Activated naive CD4-positive, alpha-beta T cell treated with anti-CD3 and anti-CD28 coated beads, Interleukin-2, amount 50 U/mL, for 72 hours (primary cell): ENCODE measurements at places on chromosomes 1 and 21.

- no peak for DNase-seq
Measured at GRCh38 chr21:37558676-37559211, 192.2 kb downstream of the DYRK1A start.

- no peak for DNase-seq
Measured at GRCh38 chr1:34409689-34410229, 233.1 kb downstream of the C1orf94 start.

- DNase-seq = no peak
Measured at GRCh38 chr1:29804181-29804899, 568.0 kb downstream of the PTPRU start.

DNA sequence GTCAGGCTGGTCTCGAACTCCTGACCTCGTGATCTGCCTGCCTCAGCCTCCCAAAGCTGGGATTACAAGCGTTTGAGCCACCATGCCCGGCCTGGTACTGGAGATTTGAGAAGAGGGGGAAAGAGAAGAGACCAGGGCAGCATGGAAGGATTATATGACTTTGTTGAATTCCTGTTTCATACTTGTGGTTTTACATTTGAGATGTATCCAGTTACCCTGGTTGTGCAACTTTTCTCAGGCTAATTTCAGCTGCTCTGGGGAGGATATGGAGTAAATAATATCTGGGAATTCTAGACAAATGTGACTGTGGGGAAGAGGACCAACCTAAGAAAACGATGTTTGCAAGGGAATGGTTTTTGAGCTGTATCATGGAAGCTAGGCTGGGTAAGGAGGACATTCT lies 89.5 kb upstream of the GREM2 start:
- DNase-seq = no peak

GRCh38 chr1:204321051-204321450 lies 38.7 kb downstream of the PLEKHA6 start:
- DNase-seq = no peak

- no peak for DNase-seq
Measured at GRCh38 chr1:62185677-62186076, 9.0 kb upstream of the L1TD1 start.

DNA sequence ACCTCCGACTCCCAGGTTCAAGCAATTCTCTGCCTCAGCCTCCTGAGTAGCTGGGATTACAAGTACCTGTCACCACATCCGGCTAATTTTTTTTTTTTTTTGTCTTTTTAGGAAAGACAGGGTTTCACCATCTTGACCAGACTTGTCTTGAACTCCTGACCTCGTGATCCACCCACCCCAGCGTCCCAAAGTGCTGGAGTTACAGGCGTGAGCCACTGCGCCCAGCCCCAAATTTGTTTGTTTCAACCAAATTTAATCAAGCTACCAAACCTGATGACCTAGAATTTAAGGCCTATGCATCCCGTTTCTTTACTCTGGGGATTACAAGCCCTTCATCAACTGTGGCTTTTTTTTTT lies 58.3 kb upstream of the TBX15 start:
- DNase-seq = no peak

- no peak for DNase-seq
Measured at GRCh38 chr1:238552271-238552670, 661.5 kb upstream of the ZP4 start.

DNA sequence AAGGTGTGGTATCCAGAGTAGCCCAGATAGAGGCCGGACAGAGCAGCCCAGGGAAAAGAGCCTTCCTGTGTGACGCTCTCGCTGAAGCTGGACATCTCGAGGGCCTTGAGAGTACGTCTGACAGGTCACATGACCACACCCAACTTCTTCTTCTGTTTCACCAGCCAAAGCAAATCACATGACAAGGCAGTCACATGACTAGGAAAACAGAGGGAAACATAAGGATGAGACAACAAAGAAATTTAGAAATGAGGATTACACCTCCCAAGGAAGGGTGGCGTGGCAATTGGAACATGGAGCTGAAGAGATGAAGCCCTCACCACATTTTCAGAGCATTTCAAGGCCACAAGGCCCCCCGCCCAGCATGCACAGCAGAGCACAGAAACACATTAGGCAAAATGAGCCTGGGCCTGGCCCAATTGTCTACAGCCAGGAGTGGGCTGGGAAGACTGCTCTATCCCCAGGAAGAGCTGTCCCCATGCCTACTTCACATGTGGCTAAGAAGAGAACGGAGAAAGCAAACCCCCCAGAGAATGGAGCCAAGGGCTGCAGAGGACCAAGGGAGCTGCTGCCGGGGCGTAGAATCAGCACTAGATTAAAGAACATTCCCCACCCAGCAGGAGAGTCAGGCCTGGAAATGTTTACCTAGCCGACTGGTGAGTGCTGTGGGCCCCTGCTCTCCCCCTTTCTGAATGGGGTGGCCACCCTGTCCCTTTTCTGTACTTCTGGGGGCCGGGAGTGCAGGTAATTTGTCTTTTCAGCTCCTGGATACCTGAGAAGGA lies 305.1 kb downstream of the NPHP4 start:
- DNase-seq = no peak

GRCh38 chr1:214310777-214311690 lies 30.1 kb downstream of the SMYD2 start:
- DNase-seq = no peak

DNA sequence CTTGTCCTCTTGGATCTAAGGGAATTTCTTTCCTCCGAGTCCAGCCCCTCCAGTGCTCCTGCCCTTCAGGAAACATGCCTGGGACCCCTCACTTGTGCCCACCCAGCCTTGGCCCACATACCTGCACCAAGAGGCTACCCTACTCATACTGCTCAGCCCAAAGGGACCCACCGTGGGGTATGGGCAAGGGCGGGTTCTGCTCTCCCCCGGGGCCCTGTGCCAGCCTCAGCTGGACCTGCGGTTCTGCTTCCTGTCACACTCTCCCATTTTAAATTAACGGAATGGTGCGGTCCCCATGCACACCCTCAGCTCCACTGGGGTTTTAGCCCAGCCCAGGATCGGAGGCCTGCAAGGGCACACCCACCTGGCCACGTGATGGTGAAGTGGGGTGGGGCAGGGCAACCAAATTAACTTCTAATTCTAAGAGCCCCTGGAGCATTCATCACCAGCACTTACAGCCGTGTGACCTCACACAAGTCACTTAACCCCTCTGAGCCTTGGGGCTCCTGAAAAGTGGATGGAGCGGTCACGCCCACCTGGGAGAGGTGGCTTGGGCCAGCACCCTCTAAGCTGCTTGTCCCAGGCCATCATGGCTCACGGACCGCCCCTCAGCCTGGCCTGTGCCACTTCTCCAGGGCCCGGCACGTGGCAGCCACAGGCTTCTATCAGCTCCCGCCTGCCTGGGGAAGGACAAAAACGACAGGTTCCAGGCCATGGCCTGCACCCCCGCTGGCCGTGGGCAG lies 28.3 kb downstream of the TP73 start:
- no peak for DNase-seq

GRCh38 chr1:11573116-11573692 lies 81.0 kb downstream of the FBXO2 start:
- DNase-seq = no peak

- no peak for DNase-seq
Measured at GRCh38 chr1:226201029-226201593, 14.6 kb upstream of the ACBD3 start.
